ENCODE measurements at places on chromosomes 5 and 9.

GRCh38 chr5:1662559-1663085, 137.0 kb downstream of the MRPL36 start:
- DNase-seq = no peak

DNA sequence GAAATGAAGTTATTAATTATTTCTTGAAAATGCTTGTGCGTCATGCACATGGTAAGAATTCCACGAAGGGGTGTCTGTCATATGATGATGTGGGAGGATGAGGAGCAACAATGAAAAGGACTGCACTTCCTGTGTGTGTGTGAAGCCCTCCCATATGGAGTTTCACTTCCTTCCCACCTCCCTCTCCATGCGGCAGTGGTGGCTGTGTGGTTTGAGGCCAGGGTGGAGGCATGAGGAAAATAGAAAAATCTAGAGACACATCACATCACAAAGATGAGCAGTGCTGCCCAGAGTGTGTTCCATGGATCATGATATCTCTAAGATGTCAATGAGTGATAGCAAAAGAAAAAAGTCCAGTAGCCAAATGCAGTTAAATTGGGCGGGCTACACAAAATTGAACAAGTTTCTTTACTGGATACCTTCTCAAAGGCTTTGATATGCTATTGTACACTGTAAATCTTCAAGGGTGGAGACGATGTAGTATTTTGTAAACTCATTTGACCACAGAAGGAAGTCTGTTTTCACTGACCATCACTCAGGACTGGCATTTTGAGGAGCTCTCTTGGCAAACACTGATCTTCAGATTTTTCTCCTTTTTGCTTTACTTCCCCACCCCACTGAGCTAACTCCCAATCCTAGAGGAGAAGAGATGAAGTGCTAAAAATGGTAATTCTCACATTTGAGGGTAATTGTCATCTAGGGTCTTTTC, 55.7 kb upstream of the EQTN start:
- DNase-seq = no peak

- peak; percentile 25 for DNase-seq
These were observed 8.1 kb upstream of the COL5A1 start for GRCh38 chr9:134633362-134634142.

- DNase-seq = no peak
These were observed 42.2 kb downstream of the NEURL1B start for GRCh38 chr5:172683264-172683644.

DNA sequence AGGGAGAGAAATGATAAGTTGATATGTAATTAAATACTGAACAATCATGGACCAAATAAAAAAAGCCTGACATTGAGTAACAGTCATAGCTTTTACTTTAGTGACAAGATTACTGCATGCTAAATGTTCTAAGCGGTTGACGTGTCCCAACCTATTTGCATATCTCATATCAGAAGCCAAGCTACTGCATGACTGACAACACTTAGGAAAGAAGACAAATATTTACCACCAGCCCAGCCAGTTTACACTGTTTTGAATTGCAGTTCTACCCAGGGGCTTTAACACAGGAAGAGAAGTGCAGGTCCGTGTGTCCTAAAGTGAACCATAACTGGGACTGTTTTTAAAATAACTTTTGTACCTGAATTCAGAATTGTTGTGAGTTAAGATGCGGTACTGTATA, 219.9 kb downstream of the PRDM9 start:
- no peak for DNase-seq

DNA sequence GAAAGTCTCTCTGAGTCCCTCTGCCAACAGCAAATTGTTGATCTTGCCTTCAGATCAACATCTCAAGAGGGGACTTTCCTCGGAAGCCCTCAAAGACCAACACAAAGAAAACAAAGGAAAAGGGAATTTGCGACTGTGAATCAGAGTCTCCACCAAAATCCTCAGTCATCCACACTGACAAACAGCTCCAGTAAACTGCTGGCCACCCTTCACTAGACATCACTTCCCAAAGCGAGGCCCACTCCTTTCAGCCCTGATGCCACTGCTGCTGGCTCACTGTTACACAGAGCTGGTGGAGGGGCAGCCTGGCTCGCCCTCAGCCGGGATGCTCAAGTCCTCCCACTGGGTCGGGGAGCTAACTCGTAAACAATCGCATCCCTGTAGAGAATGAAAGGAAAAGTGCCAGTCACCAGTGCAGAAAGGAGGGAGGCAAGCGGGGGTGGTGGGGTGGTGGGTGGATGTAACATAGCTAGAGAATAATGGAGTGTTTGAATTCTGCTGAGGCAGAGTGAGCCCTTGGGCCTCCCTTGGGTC, 1.3 kb downstream of the FGF1 start:
- no peak for DNase-seq

- peak; percentile 48 for DNase-seq
These were observed 1728.3 kb upstream of the CDH9 start for GRCh38 chr5:28766565-28767158.

GRCh38 chr5:17058438-17058837, 122.3 kb upstream of the MYO10 start:
- no peak for DNase-seq

GRCh38 chr5:149238540-149238939, 33.1 kb upstream of the AFAP1L1 start:
- DNase-seq = no peak

- no peak for DNase-seq
These were observed 12.2 kb downstream of the SLC35A4 start for GRCh38 chr5:140576776-140577201.

GRCh38 chr9:129801504-129801903, 1.5 kb upstream of the TOR1B start:
- DNase-seq = no peak

DNA sequence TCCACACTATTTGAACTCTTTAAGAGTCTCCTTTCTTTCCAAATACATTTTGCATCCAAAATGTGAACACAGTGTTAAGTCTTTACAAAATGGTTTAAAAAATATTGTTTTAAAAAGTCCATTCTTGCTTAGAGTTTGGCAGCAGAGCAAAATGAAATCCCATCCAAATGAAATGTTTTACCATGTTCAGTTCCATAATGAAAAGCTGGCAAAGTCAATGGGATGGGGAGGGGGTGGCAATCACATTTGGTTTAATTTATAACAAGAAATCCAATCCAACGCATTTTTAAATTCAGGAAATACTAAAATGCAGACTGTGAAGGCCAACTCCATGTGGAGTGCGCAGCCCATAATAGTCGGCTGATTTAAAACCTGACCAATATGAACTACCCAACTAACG, 39.4 kb downstream of the MRPL36 start:
- DNase-seq = no peak

GRCh38 chr5:111461255-111461671, 51.1 kb downstream of the STARD4 start:
- DNase-seq = peak; percentile 53

- DNase-seq = no peak
These were observed 192.3 kb downstream of the DEPDC1B start for GRCh38 chr5:60507687-60508086.

DNA sequence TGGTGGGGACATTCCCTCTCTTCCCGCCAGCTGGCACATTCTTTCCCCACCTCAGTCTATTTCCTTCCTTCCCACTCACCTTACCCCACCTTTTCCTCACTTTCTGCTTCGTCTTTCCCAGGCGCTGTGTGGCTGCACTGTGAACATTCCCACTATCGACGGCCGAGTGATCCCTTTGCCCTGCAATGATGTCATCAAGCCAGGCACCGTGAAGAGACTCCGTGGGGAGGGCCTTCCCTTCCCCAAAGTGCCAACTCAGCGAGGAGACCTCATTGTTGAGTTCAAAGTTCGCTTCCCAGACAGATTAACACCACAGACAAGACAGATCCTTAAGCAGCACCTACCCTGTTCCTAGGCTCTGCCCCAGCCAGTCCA, 7.3 kb downstream of the DNAJB5 start:
- DNase-seq = no peak

DNA sequence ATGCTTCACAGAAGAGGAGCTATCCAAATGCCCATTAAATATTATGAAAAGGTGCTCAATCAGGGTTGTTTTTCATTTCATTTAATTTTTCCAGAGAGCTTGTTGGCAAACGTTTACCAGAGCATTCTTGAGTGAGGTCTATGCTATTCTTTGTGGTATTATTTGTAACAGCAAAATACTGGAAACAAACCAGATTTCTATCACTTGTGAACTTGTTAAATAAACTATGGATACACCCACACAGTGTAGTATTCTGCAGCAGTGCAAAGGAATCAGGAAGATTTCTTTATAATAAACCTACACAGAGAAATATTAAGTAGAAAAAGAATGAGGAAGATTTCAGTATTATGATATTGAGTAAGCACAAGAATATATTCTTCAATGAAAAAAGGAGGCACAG, 15.0 kb upstream of the SLC1A1 start:
- no peak for DNase-seq

DNA sequence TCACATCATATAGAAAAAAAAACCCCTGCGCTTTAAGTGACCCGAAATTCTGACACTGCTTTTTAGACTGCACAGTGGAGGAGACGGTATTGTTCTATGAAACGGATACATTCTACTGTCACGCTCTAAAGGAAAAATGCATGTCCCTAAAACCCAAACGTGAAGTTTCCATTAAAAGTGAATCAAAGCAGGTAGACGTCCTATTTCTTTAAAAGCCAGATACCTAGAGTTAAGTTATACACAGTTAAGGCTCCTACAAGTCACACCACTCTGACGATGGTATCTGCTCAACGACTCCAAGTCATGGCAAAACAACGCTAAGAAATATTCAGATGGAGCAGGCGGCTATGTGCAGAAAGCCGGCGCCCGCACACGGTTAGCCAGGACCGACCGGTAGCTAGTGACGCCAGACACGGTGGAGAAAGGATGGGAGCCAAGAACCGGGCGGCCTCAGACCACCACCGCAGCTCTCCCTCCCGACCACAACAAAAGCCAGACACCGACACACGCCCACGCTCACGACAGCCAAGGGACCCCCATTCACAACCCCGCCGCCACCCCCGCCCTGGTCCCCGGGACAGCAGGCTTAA, 734 bp downstream of the SKP1 start:
- peak; percentile 46 for DNase-seq

- no peak for DNase-seq
These were observed 351.3 kb downstream of the DRD1 start for GRCh38 chr5:175092691-175093090.

GRCh38 chr9:77848404-77848803, 183.2 kb downstream of the GNAQ start:
- DNase-seq = no peak

DNA sequence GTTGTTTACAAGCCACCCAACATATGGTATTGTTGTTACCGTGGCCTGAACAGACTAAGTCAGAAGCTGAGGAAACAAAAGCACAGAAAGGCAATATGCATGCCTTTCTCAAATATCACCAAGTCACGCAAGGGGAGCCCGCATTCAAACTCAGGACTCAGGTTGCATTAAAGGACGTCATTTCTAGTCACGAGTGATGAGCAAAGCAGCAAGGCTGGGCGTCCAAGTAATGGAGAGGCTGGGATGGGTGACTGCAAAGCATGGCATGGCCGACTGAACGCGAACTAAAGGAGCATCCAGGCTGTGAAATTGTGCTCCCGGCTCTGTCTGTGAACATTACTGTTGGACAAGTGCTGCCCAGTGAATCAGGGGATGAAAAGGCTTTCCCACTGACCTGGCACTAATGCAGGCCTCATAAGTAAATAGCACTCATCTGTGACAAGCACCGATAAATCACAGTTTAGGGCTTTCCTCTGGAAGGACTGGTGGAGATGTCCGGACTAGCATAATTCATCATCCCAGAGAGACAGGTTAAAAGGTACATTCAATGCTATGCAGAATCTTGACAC, 202.8 kb downstream of the SPOCK1 start:
- DNase-seq = no peak

DNA sequence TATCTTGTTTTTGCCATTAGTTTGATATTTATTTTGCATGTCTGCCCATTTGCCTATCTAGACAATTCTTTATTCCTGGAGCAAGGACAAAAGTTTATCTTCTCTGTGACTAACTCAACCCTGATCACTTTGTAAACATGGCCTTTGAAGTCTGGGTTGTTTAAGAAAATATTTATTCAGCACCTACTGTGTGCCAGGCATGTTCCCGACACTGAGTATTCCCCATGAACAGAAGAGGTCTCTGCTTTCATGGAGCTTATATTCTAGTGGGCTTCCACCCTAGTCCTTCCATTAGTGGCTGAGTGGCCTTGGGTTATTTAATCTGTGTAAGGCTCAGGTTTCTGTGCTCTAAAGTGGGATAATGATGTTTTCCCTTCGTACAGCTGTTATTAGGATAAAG, 49.7 kb downstream of the SEMA6A start:
- DNase-seq = no peak

GRCh38 chr5:33854733-33855151, 37.0 kb downstream of the ADAMTS12 start:
- DNase-seq = no peak

DNA sequence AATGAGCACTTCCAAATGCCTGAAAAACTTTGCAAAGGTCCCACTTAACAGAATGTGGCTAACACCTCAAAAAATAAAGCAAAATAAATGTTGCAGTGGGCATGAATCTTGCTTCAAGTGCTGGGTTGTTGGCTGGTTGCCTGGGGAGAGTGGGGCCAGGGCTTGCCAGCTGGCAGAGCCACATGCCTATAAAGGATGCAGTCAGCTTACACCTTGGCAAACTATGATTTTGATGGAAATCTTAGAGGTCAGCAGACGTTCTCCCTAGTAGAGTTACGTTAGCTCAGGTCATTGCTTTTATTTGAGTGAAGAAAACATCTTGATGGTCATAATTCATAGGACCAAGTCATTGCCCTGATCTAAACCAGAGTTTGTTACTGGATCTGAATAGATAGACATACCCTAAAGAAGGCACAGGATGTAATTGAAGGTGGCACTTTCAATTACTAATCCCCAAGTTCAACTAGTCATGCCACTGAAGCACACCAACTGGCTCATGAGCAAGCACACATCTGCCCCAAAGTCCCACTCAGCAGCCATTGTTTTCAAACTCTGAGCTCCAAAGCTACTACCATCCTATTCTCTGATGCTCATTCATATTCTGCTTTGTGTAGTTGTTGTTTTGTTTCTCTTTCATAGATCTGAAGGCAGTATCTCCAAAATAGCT, 51.2 kb upstream of the ZSWIM6 start:
- DNase-seq = peak; percentile 61

- peak; percentile 62 for DNase-seq
These were observed 57.7 kb downstream of the DUSP1 start for GRCh38 chr5:172713113-172713808.

- DNase-seq = no peak
These were observed 65.0 kb downstream of the MAST4 start for GRCh38 chr5:66661149-66661548.

GRCh38 chr5:164652276-164652660, 1146.8 kb downstream of the MAT2B start:
- DNase-seq = no peak

GRCh38 chr5:143200781-143201398, 202.6 kb downstream of the NR3C1 start:
- DNase-seq = no peak

DNA sequence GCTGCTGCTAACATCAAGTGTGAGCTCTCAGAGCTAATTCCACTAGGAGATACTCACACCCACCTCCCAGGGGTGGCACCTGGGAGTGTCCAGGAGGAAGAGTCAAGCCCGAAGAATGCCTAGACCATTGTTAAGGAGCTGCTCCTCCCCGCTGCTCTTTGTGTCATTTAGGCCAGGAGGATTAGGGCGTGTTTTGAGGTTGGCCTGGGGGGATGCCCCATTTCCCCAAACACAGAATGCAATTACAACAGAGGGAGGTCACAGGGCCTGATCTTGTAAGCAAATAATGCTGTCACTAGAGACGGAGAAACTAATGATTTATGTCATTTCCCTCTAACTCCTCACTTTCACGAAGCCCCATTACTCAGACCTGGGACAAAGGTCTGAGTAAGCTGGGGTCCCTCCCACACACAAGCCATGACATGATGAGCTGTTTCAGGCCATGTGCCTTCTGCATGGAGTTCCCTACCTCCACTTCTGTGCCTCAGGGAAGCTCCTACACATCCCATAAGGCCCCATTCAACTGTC, 312.5 kb downstream of the ACTL7B start:
- DNase-seq = no peak
